ENCODE measurements at places on chromosomes 7 and 10.

DNA sequence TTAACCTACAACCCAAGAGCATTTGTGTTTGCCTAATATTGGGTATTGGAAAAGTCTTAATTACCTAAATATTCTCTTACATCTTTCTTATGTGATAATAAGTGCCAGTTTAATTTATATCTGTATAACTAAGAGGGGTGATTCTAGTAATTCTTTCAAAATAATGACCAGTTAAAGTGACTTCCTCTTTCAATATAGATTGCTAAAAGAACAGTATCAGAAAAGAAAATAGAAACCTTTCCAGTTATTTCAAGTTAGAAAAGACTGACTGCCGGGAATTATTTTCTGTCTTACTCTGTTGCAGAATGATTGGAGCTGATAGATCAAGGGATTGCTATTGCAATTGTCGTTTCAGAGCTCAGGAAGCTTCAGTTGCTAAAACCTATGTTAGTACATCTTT is 525.0 kb upstream of the SEMA3D start:
- no peak for DNase-seq

GRCh38 chr7:136070736-136071505 is 93.8 kb upstream of the MTPN start:
- no peak for DNase-seq

- no peak for DNase-seq
Measured at GRCh38 chr10:6516281-6516928, 63.7 kb downstream of the PRKCQ start.

DNA sequence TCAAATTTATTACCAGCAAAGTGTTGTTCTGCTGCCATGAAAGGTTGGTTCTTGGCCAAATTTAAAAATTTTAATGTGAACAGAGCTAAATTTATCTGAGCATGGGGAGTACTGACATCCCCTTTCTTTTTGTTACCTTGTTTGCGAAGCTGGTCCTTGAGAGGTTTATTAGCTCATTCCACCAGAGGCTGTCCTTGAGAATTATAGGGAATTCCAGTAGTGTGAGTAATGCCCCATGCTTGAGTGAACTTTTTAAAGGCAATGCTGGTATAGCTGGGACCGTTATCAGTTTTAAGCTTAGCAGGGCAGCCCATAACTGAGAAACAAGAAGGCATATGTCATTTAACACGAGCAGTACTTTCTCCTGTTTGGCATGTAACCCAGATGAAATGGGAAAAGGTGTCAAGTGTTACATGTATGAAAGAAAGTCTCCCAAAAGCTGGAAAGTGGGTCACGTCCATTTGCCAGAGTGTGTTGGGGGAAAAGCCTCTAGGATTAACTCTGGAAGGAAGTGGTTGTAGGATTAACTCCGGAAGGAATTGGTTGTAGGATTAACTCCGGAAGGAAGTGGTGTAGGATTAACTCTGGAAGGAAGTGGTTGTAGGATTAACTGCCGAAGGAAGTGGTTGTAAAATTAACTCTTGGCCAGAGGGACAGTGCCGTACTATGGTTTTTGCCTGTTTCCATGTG is 37.3 kb upstream of the AKR1C2 start:
- no peak for DNase-seq

DNA sequence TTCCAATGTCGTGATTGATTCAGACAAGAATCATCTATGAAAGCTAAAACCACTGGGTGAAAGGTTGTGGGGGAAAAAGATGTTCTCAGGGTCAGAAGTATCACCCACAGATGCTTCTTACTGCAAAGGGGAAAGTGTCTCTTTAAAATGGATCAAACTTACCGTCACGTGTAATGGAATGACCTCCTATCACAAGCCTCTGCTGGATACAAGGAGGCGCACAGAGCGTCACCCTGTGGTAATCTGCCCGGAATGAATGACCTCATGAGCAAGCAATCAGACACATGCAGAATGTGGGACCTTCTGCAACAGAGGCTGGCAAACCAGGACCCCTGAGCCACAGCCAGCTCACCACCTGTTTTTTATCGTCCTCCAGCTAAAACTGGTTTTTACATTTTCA is 33.0 kb downstream of the WIPF3 start:
- DNase-seq, result no peak
